ENCODE measurements at places on chromosomes 6 and 20.

- no peak for DNase-seq
These were observed 93.6 kb upstream of the CDYL start for GRCh38 chr6:4682431-4683097.

GRCh38 chr20:63937596-63937995, 18.6 kb downstream of the UCKL1 start:
- DNase-seq = no peak

DNA sequence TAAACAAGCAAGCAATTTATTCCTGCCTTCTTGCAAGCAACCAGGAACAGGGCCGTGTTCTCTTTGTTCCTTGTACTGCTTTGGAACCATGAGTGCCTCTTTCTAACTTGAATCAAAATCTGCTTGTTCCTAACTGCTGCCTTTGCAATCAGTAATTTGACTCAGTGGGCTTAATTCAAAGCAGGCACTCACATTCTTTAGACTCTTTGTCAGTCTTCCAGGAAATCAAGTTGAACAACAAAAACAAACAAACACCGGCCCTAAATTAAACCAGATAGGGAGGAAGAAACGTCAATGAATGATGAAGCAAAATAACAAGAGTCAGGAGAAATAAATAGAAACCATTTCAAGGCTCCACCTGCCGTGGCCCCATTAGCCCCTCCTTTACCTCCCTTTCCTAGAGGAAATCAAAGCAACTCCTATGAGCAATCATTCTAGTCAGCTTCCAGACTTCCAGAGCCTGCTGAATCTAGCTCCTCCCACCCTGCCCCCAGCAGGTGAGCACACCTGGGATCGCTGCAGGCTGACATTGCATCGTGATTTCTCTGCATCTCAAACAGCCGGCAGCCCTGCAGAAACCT, 582.2 kb upstream of the FLRT3 start:
- DNase-seq = peak; percentile 67

DNA sequence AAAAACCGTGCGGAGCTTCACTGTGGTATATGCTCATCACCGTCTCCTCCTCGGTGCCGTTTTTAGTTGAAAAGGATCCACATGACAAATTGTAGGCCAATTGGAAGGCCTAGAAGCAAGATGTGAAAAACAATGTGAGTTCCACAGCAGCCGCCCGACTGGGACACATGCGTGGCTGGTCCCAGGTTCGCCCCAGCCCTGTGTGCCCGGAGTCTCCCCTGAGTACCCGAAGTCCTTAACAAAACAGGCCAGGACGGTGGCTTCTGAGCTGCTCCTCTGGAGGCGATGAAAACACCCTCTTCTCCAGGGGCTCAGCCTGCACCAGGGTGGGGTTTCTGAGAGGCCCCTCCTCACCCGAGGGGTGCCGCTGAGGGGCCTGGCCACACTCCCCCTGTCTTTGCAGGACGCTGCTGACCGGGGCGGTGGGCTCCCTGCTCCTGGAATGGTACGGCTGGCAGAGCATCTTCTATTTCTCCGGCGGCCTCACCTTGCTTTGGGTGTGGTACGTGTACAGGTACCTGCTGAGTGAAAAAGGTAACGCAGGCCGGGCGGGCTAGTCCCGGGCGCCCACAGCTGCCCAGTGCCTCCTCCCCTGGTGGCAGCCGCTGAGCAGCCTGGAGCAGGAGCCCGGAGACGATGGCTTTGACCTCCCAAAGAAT, 9.8 kb downstream of the SLC17A9 start:
- DNase-seq = no peak

DNA sequence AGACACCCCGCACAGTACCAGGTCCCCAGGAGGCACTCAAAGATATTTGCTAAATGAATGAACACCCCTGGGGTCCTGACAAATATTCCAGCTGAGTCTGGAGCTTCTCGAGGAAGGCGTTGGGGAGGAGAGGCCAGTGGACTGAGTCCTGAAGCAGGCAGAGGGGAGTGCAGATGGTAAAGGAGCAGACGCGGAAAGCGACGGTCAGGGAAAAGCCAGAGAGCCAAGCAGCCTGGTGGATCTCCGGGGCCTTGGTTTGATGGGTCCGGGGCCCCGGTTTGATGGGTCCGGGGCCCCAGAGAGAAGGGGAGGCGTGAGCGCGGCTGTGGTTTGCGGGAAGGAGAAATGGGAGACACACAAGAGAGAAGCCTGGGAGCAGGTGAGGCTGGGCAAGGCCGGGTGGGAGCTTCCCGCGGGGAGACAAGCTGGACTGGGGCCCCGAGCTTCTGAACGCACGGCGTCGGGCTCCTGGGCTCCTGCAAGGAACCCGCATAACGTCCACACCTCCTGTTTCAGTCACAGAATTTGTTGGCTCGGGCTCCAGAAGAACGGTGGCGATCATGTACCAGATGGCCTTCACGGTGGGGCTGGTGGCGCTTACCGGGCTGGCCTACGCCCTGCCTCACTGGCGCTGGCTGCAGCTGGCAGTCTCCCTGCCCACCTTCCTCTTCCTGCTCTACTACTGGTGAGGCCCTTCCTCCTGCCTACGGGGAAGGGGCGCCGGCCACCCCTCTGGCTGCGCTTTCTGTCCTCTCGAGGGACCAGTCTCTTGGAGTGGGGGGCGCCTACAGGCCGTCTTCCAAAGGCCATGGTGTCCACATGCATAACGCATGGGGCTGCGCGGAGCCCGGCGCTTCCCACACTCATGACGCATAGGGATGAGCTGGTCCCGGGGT, 12.1 kb downstream of the SLC22A1 start:
- no peak for DNase-seq

DNA sequence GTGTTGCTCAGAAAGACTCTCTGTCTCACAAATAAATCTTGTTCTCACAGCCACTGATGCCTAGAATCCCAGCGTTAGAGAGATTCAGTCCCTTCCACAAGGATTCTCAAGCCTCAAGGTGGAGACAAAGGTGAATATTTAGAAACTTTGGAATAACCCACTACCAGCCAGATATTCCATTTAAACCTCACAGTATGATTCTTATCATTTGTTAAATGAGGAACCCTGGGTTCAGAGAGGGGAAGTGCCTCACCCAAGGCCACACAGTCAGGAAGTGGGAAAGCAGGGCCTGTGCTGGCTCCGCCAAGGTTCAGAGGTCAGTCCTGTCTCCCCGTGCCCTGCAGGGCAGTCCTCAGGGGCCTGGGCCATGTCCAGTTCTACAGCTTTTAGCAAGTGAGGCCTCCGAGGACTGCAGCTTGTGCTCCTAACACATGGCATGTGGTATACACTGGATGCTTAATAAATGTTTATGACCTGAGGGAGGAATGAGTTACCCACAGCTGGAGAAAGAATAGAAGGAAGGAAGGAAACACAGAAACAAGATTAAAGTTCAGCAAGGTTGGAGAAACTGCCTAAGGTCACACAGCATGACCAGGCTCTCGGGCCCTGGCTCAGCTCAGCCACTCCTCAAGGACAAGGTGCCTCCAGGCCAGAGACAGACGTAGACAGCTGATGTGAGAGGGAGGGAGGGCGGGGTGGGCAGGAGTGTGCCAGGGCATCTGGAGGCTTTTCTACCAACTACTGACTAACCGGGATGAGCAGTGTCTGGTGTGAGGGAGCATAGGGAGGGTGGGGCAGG, 3.9 kb upstream of the TGM2 start:
- peak; percentile 32 for DNase-seq

- DNase-seq = no peak
These were observed 116.0 kb upstream of the FOXA2 start for GRCh38 chr20:22700367-22700766.

DNA sequence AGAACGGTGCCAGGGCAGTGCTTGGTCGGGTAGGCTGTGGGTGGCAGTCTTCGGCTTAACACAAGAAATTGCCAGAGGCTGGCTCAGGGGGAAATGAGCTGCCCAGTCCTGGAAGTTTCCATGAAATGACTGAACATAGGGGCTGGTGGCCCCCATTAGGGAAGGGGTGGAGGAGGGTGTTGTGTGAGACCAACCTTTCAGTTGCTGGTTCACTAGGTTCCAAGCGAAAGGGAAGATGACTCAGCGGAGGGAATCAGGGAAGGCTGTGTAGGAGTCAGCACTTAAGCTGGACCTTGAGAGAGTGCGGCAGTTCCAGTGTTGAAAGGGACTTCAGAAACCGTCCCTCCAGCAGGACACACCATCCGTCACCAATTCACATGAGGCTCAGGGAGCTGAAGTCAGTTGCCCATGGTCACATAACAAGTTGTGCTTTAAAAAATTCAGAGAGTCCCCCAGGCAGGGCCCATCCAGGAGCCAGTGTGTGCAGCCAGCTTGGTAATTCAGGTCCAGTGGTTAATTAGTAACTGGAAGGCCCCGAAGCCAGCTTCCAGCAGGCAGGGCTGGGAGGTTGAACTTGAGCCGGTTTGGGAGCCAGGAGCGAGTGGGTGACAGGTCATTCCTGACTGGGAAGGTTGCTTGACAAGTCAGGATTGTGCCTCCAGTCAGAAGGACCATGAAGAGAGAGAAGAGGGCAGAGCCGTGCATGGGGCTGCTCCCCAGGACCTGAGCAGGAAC, at the start of gene SGK2:
Gene SGK2, plus strand, starts transcription at position 616 of the 735 bp plus-strand sequence. CDS start 7,469 bp downstream, outside the sequence.
- DNase-seq = peak; percentile 94

GRCh38 chr20:19249106-19249879, 36.9 kb downstream of the SLC24A3 start:
- peak; percentile 9 for DNase-seq

DNA sequence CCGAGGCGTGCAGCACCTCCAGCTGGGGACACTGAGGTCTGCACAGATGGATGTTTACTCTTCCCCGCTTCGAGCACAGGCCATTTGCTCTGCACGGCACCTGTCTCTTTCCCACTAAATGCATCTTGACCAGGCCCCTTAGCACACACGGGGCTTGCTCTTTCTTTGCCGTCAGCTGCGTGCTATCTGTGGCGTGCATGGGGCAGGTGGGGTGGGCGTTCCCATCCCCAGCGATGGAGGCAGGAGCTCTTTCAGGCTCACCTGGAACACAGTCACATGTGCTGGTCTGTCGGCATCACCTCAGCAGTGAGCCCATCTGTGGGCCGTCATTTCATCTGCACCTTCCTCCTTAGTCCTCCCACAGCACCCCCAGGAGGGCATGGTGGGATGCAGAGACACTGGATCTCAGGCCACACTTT, 35.1 kb downstream of the RBM38 start:
- DNase-seq = no peak

GRCh38 chr20:40293740-40294139, 395.3 kb downstream of the MAFB start:
- no peak for DNase-seq

DNA sequence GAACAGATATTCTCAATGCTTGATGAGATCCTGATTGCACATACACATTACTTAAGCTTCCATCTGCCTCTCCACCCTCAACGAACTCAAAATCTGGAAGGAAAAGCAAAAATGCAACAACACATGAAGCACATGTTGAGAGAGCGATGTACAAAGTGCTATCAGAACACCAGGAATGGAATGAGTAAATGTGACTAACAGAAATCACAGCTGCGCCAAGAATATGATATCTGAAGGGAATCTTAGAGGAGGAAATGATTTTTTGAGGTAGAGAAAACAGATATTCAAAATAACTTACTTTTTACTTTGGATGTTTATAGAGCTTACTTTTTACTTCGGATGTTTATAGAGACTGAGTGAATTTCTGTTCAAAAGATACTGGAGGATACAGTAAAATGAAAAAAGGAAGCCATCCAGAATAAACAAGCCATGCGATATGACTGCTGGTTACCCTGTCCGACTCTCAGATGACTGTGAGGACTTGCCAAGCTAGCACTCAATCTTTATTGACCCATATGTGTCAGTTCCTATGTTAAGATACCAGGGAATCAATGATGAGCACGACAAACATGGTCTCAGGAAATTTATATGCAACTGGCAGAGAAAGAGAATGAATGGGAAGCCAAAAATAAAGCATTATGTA, 102.0 kb downstream of the SMLR1 start:
- DNase-seq = no peak
